ENCODE measurements at places on chromosomes 5 and 9.
A peak's percentile ranks its signal among the peaks of the same experiment; 100 is the strongest.

DNA sequence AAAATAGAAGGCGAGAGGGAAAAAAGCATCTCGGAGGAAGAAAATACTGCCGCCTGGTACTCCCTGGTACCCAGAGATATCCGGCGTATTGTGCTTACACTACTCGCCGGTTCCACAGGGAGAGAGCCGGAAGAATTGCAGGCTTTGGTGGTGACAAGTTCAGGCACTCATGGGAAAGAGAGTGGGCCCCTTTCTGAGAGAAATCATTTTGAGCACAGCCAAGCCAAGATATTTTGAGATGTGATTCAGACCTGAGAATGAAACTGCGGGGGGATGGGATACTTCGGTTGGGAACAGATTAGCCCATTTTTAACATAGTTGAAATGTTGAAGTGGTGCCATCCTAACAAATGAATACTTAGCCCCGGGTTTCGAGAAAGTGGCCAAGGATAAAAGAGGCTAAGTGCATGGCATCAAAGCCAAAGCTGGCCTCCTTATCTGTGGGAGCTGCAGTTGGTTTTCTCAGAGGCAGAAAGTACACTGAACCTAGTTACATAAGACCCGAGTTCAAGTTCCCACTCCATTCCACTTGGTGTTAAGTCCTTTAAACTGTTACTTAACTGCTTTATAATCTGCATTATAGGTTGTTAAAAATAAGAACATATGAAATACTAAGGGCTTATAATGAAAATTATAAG, 62.7 kb downstream of the SLC1A3 start:
- DNase-seq, result no peak

DNA sequence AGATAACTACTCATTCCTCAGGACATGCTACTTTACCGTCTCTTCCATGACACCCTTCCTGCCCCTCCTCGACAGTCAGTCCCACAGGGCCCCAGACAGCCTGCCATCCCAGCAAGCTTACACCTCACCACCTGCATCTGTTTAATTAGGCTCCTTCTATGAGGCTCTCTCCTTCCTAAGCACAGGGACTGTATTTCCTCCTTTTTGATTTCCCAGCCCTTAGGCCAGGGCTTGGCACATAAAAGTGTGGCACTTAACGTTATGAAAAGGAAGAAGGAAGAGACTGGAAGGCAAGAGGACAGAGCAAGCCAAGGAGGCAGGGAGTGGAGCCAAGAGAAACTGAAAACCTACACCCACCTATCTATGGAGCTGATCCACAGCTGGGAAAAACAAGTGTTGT, 146.8 kb downstream of the SIL1 start:
- DNase-seq, result peak; percentile 67

DNA sequence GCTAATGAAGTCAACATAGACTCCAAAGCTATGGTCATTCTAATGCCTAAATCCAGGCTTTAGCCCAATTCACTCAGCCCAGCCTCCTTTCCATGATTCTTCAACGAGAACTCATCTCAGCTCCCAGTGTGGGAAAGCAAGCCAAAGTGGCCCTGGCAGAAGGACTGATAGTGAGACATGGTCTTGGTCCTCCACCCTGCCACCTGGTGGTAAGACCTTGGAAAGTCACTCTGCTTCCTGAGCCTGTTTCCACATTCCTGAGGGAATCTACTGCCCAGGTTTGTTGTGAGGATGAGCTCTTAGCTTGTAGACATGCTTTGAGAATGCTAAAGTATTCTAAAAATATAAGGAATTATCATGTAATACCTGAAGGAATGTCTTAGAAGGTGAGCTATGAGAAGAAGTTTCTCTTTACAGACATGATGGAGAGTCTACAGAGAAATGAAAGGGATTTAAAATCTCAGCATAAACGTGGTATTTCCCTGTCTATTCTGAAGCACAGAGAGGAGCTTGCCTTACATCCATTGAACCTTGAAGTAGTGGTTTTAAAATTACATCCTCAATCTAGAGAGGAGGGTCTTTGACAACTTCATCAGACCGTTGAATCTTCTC, 173.5 kb downstream of the TRIM32 start:
- DNase-seq, result peak; percentile 58

DNA sequence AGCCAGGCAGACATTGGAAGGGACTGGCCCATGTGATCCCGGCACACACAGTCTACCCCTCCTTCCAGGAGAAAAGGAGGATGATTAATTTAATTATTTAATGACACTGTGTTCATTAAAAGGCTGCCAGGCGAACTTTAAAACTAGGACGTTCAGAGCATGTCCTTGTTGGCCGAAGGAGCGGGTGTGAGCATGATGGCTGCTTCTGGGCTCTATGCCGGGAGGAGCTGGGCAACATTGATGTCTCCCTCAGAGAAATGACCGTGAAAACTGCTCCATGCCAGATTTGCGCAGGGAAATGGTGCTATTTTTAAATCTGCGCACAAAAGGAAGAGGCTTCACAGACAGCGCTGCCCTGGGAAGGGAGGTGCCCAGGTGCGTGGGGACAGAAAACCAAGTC, 284.9 kb upstream of the IRX4 start:
- DNase-seq, result no peak

GRCh38 chr9:2853517-2853916, 9.6 kb upstream of the PUM3 start:
- DNase-seq, result no peak

DNA sequence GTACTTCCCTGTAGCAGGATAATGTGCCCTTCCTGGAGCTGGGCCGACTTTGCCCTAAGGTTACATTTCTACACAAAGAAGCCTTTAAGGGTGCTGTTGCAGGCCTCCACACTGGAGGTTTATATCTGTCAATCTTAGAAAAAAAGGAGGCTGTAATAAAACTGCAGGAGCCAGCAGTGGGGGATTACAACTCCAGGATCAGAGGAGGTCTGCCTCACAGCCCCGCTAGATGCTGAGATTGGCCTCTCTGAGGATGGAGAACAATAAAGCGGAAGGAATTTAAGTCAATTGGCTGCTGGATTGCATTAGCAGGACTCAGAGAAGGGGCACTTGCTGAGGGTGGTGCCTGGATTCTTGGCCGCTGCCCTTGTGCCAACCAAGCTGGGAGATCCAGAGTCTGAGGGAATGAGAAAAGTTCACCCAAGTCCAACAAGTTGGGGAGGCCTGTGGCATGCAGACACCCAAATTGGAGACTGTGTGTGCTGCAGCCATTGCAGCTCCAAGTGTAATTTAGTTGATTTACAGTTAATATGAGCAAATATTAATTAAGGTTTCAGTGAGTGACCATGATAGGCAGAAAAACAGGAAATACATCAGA, 99.0 kb upstream of the SSBP2 start:
- no peak for DNase-seq

GRCh38 chr9:110351009-110351467, 13.4 kb upstream of the TXNDC8 start:
- DNase-seq, result no peak

GRCh38 chr5:80181618-80182211, 74.1 kb downstream of the SERINC5 start:
- peak; percentile 78 for DNase-seq

- DNase-seq, result peak; percentile 11
Measured at GRCh38 chr9:133792721-133793470, 54.7 kb upstream of the SARDH start.

DNA sequence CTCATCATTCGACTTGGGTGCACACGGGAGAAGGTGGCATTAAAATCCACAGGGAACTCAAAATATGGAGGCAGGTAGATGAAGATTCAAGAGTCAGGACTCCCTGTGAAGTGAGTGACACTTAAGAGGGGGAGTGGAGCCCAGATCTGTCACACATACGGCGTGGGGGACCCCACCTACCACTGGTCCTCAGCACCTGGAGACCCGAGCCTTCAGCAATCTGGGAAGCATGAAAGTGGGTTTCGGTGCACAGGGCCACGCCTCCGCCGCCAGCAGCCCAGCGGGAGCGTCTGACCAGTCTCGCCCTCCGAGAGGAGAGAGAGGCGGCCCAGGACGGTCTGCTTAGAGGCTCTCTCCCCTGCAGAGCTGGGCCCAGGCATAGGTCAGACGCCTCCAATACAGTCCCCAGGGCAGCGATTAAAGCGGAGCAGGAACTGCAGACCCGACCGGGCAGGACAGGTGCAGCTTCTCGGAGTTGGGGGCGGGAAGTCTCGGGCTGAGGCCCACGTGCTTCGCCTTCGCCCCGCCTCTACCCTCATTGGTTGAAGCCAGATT, 639 bp upstream of the SLC2A8 start:
- no peak for DNase-seq

DNA sequence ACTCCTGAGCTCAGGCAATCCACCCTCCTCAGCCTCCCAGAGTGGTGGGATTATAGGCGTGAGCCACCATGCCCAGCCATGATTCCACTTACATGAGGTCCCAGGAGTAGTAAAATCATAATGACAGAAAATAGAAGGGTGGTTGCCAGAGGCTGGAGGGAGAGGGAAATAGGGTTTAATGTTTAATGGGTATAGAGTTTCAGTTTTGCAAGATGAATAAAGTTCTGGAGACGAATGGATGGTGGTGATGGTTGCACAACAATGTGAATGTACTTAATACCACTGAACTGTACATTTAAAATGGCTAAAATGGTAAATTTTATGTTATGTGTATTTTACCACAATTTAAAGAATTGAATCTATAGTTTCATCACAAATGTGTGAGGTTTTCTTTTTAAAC, 146.5 kb upstream of the ABCA1 start:
- DNase-seq, result no peak

GRCh38 chr5:138565100-138565821, 9.9 kb downstream of the HSPA9 start:
- DNase-seq, result no peak

GRCh38 chr5:143472576-143472975, 69.1 kb upstream of the NR3C1 start:
- no peak for DNase-seq

DNA sequence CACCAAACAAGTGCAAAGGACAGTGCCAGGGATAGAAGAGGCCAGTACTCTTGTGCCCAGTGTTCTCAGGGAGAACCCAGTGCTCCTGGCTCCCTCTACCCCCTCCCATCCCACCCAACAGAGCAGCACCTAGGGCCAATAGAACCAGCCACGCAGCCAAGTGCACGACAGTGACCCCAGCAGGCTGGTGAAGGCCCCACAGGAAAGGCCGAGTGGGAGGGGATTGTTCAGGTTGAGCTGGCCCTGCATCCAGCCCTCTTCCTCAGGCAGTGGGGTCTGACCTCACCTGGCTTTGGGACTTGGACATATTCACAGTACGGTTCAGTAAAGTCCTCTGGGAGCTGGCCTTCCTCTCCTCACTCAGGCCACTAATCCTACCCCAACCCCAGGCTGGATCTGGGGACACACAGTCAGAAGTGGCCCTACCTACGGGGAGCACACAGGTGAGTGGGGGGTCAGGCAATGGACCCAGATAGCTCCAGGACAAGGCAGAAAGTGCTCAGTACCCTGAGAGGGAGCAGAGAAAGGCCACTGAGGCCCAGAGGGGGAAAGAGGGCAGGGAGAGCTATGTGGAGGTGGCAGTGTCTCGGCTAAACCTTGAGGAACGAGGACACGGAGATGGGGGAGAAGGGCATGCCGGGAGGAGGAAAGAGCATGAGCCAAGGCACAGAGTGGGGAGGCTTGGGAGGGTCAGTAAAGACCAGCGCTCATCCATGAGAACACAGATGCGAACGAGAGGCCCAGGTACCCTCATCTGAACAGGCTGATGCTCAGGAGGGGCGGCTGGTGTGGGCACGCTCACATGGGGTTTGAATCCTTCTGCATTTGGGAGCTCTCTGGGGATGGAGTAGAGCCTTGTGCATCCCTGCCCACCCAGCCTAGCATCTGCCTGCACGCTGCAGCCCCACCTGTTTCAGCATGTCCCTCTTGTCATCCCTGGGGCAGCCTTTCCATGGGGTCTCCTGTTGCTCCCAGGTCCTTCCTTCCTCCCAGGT, 25.6 kb downstream of the POLR1E start:
- no peak for DNase-seq

- DNase-seq, result no peak
Measured at GRCh38 chr5:83510260-83510659, 38.7 kb downstream of the VCAN start.

DNA sequence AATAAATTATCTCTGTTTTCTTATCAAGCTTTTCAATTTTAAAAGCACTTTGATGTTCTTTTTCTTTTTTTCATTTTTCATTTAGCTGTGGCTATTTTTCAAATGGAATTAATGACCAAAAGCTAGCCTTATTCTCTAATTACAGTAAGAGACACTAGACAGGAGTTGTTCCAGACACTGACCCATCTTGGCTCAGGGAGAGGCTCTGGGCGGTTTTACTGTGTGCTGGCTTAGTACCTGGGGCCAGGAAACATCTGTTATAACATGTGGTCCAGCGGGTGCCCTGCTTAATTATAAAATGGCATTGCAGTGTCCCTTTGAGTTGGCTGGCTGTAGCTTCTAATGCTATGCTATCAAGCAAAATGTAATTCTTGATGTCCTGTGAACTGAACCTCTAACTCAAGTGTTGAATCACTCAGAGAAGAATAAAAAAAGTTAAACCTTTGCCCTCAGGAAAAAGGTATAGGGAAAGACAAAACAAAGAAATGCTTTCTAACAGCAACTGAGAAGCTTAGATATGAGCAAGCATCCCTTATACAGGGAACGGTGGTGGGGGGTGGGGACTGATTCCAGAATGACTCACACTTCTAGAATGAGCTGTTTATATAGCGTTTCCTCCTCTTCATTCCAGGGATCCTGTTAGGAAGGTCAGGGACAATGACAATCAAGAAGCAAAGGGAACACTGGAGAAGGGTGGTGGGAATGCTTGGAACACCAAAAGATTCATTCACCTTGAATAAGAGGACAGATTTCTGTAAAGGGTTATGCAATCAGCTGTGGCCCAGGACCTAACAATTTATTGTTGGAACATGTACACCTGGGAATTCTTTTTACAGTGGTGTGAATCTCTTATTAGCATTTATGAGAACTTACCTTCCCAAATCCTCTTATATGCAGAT, 58.7 kb upstream of the NFIB start:
- DNase-seq, result no peak

GRCh38 chr9:73133022-73133651, 18.5 kb upstream of the ANXA1 start:
- no peak for DNase-seq

DNA sequence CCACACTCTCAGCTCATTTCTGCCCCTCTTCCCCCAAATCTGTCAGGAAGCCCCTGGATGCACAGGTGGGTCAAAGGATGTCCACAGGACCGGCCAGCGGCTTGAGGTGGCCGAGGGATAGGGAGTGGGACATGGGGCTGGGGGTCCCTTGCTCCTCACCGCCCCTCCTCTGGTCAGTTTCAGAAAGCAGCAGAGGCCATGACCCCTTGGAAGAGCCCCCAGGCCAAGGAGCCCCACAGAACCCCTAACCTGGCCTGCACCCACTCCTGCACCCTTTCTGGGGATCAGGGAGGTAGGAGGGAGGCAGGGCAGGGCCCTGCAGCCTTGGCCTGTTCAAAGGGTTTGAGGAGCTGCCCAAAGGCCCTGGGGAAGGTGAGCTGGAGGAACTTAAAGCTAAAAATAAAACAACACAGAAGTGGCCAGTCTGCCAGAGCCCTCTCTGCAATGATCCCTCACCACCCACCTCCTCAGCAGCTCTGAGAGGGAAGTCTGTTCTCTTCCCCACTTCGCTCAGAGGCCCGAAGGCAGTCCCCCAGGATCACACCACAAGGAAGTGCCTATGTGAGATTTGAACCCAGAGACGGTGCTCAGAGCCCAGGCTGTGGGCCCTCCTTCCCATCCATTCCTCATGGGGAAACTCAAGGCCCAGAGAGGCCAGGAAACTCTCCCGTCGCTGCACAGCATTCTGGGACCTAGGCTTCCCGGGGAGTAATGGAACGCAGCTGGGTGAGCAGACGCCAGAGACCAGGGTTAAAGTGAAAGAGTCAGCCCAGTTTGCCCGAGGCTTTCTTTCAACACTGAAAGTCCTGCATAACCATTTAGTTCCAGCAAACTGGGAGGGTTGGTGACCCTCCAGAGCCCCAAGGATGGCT, 910 bp downstream of the ENG start:
- no peak for DNase-seq
